Hematopoietic multipotent progenitor cell (in vitro differentiated cells): ENCODE measurements at places on chromosomes 2 and 18.

DNA sequence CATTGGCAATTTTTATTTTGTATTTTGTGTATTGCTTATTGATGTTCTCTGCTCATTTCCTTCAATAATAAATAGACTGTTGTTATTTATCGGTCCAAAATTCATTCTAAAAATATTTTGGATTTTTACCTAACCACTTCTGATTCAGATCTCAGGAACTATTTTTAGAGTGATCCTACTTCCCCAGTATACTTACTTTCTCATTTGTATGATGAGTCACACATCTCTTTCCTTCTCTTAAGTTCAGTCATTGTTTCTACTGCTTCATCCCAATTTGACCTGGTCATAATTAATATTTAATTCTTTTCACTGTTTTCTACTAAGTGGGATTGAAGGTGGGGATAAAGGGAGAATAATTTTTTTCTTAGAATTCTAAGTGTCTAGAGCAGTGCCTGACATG lies 75.1 kb downstream of the AGPS start:
- no peak for DNase-seq

DNA sequence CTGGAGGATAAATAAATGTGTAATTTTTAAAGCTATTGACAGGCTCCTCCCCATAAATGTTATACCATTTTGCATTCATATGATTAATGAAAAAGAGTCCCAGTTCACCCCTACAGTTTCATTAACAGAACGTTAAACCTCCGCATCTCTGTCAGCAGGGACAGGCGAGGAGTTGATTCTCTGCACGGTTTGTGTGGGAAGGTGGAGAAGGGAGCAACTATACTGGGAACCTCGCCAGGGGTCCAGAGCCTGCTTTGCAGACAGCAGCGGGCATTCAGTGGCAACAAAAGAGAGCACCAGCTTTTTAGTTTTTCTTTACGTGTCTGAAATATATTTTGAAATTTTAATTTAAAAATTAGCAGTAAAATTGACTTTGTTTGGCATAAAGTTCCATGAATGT lies 101.4 kb downstream of the FARSB start:
- no peak for DNase-seq

GRCh38 chr2:205947621-205948495 lies 138.1 kb downstream of the INO80D start:
- peak; percentile 71 for DNase-seq

DNA sequence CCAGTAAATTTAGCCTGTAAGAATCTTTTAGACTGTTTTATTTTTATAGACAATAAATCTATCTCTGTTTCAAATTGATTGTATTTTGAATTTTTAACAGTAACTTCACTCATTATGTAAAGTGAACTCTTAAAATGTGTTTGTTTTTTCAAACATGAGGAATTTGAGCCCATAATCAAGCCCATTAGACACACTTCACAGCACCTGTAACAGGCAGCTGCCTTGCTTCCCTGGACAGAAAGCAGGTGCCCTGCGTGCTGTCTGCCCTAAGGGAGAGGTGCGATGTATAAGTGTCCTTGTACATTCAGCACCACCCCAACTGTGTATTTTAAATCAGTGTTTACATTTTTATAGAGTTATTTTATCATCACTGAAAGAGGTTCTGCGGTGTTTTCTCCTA lies 186.5 kb upstream of the TPO start:
- DNase-seq: no peak

DNA sequence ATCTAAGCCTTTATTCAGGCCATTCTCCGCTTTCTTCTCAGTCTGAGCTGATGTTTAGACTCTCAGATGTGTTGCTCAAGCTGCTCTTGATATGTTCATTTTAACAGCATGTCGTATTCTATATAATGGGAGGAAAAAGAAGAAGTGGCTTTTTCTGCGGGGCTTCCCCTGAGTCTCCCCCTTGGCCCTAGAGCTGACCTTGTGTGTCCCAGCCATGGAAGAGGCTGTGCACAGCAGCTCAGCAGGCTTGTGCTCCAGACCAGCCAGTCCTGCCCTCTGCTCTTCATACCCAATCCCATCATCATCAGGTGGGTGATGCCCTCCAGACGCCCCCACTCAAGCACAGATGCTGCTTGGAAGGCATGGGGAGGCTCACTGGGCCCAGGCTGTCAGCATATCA lies 155.1 kb upstream of the CELF4 start:
- no peak for DNase-seq

DNA sequence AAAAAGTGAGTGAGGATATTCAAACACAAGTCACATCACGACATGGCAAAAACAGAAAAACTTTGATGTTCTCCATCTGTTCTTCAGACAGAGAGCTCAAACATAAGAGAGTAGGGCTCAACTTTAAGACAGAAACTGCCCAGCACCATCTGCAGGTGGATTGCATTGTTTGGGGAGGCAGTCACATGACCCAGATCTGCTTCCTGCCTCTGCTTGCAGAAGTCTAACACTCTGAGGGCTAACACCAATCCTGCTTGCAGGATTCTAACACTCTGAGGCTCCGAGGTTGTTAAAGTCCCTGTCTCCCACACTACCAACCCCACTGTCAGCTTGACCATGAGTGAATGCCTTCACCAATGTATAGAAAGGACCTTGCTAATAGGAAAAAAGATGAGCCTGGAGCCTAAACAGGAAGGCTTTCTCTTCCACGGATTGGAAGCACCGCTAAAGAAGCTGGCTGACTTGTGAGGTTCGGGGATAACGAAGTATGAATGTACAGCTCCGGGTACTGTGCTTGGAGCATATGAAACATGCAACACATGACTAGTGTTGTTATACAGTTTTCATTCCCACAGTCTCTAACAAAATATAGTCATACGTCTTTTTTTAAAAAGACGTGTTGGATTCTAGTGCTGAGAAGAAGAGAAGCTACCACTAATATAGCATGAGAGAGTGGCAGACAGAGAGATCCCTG lies 176.6 kb upstream of the CREB1 start:
- DNase-seq: peak; percentile 24

GRCh38 chr2:188952901-188953300 lies 21.3 kb upstream of the COL3A1 start:
- DNase-seq: no peak

GRCh38 chr18:40048886-40049650 lies 1906.0 kb upstream of the PIK3C3 start:
- no peak for DNase-seq

DNA sequence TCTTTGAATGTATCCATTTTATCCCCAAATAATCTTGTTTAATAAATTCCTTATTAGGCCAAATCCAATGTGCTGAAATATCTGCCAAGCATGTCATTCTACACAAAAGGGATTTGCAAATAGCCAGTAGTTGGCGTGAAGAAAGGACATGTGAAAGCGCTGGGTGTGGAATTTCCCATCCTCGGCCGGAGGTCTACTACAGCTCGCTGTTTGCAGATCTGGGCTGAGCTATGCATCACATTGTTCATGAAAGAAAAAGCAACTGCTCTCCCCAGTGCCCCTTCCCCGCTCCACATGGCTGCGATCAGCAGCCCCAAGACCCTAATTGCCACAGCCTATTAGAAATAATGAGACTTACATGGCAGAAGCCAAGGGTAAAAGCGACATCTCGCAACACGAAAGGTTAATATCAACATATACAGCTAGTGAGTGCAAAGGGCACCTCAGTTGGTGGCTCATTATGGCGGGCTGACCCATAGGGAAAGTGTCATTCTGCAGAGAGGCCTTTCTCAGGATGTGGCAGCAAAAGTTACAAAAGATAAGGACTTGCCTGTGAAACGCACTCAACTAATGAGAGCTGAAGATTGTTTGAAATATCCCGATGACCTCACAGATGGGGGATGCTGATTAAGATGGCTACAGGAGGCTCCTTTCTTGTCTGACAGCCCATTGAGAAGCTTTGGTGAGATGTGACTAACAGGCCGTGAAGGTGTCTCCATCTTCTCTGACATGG lies 126.9 kb upstream of the CYP1B1 start:
- DNase-seq: no peak

GRCh38 chr2:219434718-219435525 lies at the start of gene SPEG:
Gene SPEG, plus strand, starts transcription at chr2:219434843. Its CDS starts 135 bp downstream, at chr2:219434978.
- DNase-seq: no peak

- peak; percentile 88 for DNase-seq
These were observed at the start of gene CEBPZOS for GRCh38 chr2:37196320-37197195. Gene CEBPZOS, plus strand, starts transcription at chr2:37196496. Its CDS starts 3,209 bp downstream, at chr2:37199705.

- no peak for DNase-seq
These were observed 742 bp downstream of the PXDN start for GRCh38 chr2:1743396-1744150.

GRCh38 chr2:27701676-27702075 lies 38.0 kb downstream of the SLC4A1AP start:
- DNase-seq: no peak

DNA sequence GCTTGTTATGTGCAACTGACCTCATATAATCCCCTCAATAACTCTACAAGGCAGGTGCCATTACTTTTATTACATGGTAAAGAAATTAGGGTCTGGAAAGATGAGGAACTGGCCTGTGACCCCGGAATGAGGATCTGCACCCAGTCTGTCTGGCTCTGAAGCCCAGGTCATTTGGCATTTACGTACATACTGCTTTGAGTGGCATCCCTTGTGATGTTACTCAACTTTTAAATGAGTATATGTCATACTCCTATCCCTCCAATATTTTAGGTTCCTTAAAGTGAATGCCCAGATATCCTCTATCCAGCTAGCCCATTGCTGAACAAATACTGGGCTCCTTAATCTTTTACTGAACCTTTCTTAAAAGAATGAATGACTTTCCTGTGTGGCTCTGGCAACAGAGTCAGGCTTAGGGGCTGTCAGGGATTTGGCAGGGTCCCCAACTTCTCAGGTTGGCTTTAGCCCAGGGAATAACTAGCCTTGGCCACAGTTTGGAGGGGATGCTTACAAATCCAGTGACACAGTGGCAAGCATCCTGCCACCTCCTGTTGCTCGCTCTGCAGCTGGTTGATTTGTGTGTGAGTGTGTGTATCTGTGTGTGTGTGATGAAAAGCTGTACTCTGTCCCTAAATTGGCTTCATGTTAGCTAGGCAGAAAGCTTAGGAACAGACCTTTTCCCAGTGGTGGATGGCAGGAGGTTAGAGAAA lies 3.4 kb upstream of the CXCR4 start:
- no peak for DNase-seq

GRCh38 chr2:20175931-20176330 lies 49.0 kb downstream of the SDC1 start:
- no peak for DNase-seq

GRCh38 chr2:196949116-196949515 lies 22.6 kb upstream of the PGAP1 start:
- DNase-seq: no peak

GRCh38 chr2:142591420-142591819 lies 286.0 kb upstream of the KYNU start:
- no peak for DNase-seq

DNA sequence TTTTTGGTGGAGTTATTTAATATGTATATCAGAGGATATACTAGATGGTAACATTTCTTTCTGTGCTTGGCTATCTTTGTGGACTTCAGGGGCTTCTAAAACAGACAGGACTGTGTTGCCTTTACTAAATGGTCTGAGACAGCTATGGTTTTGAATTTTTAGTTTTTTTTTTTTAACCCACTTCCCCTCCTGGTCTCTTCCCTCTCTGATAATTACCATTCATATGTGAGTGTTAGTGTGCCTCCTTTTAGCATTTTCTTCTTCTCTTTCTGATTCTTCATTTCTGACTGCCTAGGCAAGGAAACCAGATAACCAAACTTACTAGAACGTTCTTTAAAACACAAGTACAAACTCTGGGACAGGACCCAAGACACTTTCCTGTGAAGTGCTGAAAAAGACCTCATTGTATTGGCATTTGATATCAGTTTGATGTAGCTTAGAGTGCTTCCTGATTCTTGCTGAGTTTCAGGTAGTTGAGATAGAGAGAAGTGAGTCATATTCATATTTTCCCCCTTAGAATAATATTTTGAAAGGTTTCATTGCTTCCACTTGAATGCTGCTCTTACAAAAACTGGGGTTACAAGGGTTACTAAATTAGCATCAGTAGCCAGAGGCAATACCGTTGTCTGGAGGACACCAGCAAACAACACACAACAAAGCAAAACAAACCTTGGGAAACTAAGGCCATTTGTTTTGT lies 52.7 kb downstream of the SMAD4 start:
- no peak for DNase-seq

DNA sequence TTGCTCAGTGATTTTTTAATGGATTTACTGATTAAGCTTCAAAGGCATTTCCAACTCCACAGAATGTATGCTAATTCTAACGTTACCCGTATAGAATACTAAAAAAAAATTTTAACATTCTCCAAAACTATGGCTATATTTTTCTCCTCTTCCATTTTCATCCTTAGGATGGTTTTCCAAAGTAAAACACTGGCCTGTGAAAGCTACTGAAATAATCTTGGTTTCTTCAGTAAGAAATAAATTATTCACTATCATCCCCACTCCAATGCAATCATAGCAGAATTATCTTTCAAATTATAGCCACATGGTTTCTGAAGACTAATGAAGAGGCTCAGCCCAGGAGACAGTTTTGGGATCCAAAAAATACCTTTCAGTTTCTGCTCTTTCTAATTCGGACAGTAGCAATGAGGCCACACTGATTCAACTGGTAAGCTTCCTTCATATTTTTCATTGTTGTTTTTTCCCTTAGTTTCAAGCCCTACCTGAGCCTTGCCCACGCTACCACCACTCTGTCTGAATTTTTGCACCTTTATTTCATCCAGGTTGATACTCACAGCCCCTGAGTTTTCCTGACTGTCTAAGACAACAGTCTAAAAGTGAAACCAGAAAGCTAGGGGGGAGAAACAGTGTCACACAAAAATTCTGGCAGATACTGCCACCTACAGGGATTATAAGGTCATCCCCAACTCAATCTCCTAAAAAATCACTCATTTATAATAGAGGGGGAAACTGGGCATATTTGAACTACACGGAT lies 887.9 kb downstream of the NRXN1 start:
- no peak for DNase-seq

GRCh38 chr18:40555914-40556313 lies 1399.1 kb upstream of the PIK3C3 start:
- no peak for DNase-seq

DNA sequence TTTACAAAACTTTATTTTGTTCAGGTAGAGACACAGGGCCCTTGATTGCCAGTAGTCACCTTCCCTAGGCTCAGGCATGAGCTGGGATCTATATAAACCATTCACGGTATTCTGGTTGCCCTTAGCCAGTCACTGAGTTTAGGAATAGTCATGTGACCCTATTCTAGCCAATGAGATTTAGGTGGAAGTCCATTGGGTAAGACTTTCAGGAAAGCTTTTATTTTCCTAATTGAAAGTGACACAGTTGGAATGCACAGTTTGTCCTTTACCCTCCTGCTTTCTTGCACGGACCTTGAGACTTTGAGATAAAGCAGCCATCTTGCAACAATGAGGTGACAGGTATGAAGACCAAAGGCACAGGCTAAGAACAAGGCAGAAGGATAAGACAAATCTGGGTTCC lies 21.5 kb downstream of the SLC4A5 start:
- DNase-seq: no peak

- DNase-seq: no peak
These were observed 42.9 kb upstream of the EML6 start for GRCh38 chr2:54680397-54681041.

GRCh38 chr2:202932425-202933138 lies 20.5 kb downstream of the CARF start:
- DNase-seq: no peak

GRCh38 chr2:44107974-44108373 lies 60.7 kb upstream of the PPM1B start:
- no peak for DNase-seq

GRCh38 chr2:139492131-139492680 lies 712.0 kb upstream of the NXPH2 start:
- no peak for DNase-seq

GRCh38 chr18:2448565-2449151 lies 122.6 kb downstream of the METTL4 start:
- DNase-seq: no peak
